ENCODE measurements at places on chromosomes 16 and 17. TPM values are rescaled to one million over a fixed set of nuclear protein-coding genes. Genes with fewer than 3 reads are reported as not detected.

The PTGES3L gene
- 1.3 TPM for total RNA-seq

The NUPR1 gene
- total RNA-seq, result 8.2 TPM

The AP2B1 gene
- total RNA-seq, result 97.6 TPM

The CXCL16 gene
- total RNA-seq, result 0.64 TPM

The PGP gene
- total RNA-seq, result 20.3 TPM

The ZNF385C gene
- not detected for total RNA-seq

The BCL6B gene
- not detected for total RNA-seq

The SALL1 gene
- total RNA-seq, result 3.5 TPM

The EPN3 gene
- total RNA-seq, result under 0.01 TPM

The PPP1R1B gene
- not detected for total RNA-seq

The RAMP2 gene
- not detected for total RNA-seq

The VAT1L gene
- 59.3 TPM for total RNA-seq

The NEUROD2 gene
- total RNA-seq, result not detected

The KRTAP4-4 gene
- total RNA-seq, result not detected

The TACO1 gene
- 35.8 TPM for total RNA-seq

The SMIM5 gene
- total RNA-seq, result under 0.01 TPM

The KRT15 gene
- 0.43 TPM for total RNA-seq

The ALOX15B gene
- not detected for total RNA-seq

The NUFIP2 gene
- 67.4 TPM for total RNA-seq

The TMEM235 gene
- not detected for total RNA-seq

The P3H4 gene
- 92.4 TPM for total RNA-seq

The EME1 gene
- total RNA-seq, result 4.5 TPM

The CEP295NL gene
- 5.6 TPM for total RNA-seq

The ATF7IP2 gene
- 4.8 TPM for total RNA-seq

The PER1 gene
- 12.5 TPM for total RNA-seq

The SOCS1 gene
- total RNA-seq, result 18.4 TPM

The CAMKK1 gene
- 3.9 TPM for total RNA-seq

The BLTP2 gene
- total RNA-seq, result 143 TPM

The CCL17 gene
- not detected for total RNA-seq

The ACSM5 gene
- total RNA-seq, result under 0.01 TPM

The ELOB gene
- total RNA-seq, result 227 TPM

The PRKAR1A gene
- total RNA-seq, result 260 TPM

The MPV17L gene
- 1.3 TPM for total RNA-seq

The ACSM2B gene
- total RNA-seq, result not detected

The NTN1 gene
- under 0.01 TPM for total RNA-seq

The DLX4 gene
- not detected for total RNA-seq

The AHSP gene
- not detected for total RNA-seq

The PRAC2 gene
- not detected for total RNA-seq

The NETO2 gene
- total RNA-seq, result 13.9 TPM

The TP53TG3B gene
- total RNA-seq, result 0.32 TPM

The PROCA1 gene
- 1.6 TPM for total RNA-seq

The RTN4RL1 gene
- 0.43 TPM for total RNA-seq
